ENCODE measurements at places on chromosomes 12 and 14. TPM values are rescaled to one million over a fixed set of nuclear protein-coding genes. Genes with fewer than 3 reads are reported as not detected.

DNA sequence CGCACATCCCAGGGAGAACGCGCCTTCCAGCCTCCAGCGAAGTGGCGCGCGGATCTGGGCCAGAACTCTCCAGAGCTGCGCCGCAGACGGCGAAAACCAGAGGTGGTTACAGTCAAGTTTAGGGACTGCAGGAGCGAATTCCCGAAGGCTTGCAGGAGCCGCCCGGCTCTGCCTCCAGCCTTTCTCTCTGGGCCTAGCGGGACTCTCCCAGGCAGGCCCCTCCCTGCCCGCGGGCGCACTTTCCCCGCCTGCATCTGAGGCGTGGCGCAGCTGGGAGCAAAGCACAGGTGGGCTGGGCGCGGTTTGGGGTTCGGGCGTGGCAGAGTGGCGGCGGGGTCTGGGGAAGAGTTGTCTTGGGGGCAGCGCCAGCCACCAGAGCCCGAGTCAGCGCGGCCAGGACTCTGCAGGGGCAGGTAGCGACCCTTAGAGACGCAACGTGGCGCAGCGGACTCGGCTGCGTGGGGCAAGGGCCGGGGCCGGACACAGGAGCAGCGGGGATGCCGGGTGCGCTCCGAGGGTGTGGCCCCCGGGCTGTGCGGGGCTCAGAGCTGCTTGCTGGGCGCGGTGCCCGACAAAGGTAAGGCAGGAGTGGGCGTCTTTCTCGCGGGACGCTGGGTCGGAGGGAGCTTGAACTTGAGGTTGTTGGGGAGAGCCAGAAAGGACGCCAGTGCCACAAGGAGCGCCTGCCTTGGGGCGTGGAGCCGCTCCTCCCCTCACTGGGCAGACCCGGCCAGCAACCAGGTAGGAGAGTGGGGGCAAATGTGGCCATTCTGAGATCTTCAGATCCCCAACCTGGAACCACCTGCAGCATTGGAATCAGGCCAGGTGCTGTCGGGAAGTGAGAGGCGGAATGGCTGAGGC lies 1126.0 kb downstream of the AACS start:
- no peak for DNase-seq

- DNase-seq = no peak
These were observed 77.7 kb upstream of the KCNJ8 start for GRCh38 chr12:21852251-21852650.

GRCh38 chr14:64953310-64953654 lies 10.7 kb upstream of the GPX2 start:
- no peak for DNase-seq

- no peak for DNase-seq
These were observed 7.9 kb upstream of the PLEKHG6 start for GRCh38 chr12:6302621-6303020.

Gene TRIM9
- total RNA-seq = not detected

Gene PROX2
- total RNA-seq = not detected

Gene SLC25A47
- 1.0 TPM for total RNA-seq

Gene AICDA
- not detected for total RNA-seq

Gene TRHDE
- not detected for total RNA-seq
